ENCODE measurements at places on chromosomes 7 and 10.

DNA sequence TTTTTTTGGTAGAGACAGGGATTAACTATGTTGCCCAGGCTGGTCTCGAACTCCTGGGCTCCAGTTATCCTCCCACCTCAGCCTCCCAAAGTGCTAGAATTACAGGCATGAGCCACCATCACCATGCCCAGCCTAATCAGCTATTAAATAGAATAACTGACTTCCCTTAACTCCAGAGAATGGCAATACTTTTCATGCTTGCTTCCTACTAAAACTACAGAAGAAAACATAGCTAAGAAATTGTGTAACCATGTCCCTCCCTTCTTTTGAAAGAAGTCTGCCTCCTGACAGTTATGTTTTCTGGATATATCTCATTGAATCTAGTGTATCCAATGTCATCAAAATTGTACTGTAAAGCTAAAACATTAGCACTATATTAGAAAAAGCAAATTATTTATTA lies 95.6 kb downstream of the KMT2C start:
- no peak for DNase-seq

- DNase-seq: no peak
Measured at GRCh38 chr7:16638282-16639280, 7.0 kb downstream of the ANKMY2 start.

- no peak for DNase-seq
Measured at GRCh38 chr7:84102213-84102612, 92.4 kb downstream of the SEMA3A start.

- peak; percentile 72 for DNase-seq
Measured at GRCh38 chr7:134669845-134670373, 23.3 kb downstream of the BPGM start.

DNA sequence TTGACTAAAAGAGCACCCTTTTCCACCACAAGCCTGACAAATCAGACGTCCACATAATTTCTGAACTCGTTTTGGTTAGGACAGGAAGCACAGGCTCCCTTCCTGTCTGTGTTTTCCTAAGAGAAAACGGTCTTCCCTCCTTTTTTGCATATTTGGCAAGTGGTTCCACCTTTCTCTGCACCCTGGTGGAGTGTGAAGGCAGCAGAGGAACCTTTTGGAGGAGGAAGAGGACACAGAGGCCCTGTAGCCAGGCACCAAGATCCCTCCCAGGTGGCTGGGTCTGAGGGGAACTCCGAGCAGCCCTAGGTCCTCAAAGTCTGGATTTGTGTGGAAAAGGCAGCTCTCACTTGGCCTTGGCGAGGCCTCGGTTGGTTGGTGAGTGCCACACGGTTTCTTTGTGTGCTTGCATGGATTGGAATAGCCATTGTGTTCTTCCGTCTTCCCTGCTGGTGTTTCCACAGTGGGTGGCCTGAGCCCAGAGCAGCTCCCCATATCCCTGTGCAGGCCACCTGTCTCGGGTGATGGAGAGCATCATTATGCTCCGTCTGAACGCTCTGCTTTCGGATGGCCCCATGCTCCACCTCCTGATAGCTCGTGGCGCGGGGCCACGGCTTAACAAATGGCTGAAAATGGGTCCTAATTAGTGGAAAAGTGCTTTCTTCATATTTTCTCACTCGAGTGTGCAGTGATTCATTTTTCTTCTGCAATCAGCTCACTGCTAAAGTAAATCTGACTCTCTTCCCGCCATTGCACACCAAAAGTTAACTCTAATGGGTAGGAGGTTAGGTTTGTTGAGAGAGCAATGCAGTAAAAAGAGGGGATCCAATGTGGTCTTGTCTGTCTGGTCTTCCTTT lies 4.2 kb downstream of the IKZF1 start:
- no peak for DNase-seq
